Osteocyte (in vitro differentiated cells): ENCODE measurements at places on chromosomes 2 and 18. TPM values are rescaled to one million over a fixed set of nuclear protein-coding genes. Genes with fewer than 3 reads are reported as not detected.

Gene IL36G
- total RNA-seq: not detected in 2 replicates

Gene ERMN
- total RNA-seq: not detected in 2 replicates

Gene SKOR2
- total RNA-seq: not detected in 2 replicates

Gene ERBB4
- total RNA-seq: 2.5 and 2.8 TPM in 2 replicates

Gene SERPINB13
- total RNA-seq: not detected in 2 replicates

Gene GKN2
- not detected in 2 replicates for total RNA-seq

DNA sequence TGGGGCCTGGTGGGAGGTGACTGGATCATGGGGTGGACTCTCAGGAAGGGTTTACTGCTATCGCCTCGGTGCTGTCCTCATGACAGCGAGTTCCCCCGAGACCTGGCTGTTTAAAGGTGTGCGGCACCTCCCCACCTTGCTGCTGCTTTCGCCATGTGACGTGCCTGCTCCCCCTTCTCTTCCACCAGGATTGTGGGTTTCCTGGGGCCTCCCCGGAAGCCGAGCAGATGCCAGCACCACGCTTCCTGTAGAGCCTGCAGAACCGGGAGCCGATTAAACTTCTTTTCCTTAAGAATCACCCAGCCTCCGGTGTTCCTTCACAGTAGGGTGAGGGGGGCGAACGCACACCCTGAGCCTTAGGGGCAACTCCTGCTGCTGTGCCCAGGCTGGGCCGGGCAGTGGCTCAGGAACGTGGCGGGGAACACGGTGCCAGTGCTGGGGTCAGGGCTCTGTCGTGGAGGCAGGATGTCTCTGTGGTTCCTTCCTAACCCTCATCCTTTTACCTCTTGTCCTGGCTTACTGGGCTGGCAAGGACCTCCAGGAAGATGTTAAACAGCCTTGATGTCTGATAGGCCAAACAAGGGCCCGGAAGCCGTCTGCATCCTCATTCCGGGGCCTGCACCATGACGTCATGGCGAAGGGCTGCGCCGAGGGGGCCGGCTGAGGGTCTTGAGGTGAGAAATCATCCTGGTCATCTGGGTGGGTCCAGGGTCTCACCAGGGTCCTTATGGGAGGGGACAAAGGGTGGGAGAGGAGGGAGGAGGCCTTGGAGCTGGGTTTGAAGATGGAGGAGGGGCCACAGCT is 12.7 kb downstream of the NEU4 start:
- no peaks in the 10 kb centered on the region for H3K27me3 ChIP-seq
- H3K27ac ChIP-seq: no peak overlapping the region
- H3K36me3 ChIP-seq: no peaks in the 10 kb centered on the region
- no peaks in the 10 kb centered on the region for H3K4me1 ChIP-seq

- no peak overlapping the region for H3K27ac ChIP-seq
- no peaks in the 10 kb centered on the region for H3K36me3 ChIP-seq
- H3K4me1 ChIP-seq: no peaks in the 10 kb centered on the region
Measured at GRCh38 chr2:34853646-34854045, 1254.5 kb upstream of the FAM98A start.

DNA sequence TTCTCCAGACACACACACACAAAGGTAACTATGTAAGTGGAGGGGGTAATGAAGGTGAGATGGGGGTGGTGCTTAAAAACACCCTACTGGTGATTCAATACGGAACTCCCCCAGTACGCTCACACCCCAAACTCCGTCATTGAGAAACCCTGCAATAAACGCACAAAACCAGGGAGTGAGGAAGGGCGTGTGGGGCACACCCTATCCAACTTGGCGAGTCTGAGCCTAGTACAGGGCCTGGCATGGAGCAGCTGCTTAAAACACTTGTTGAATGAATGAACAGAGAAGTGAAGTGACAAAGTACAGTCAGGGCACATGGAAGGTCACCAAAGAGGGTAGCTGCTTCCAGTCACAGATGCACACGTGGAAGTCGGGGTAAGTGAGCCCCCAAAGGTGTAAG is 146.8 kb upstream of the SMAD2 start:
- H3K27ac ChIP-seq: no peak overlapping the region
- peaks cover 24% of the 10 kb centered on the region for H3K27me3 ChIP-seq
- H3K36me3 ChIP-seq: no peaks in the 10 kb centered on the region
- no peak for DNase-seq
- no peak overlapping the region for H3K4me3 ChIP-seq
- H3K4me1 ChIP-seq: peaks cover 16% of the 10 kb centered on the region

- H3K27me3 ChIP-seq: no peaks in the 10 kb centered on the region
- no peak for DNase-seq
- H3K27ac ChIP-seq: peak overlapping the region; percentile 14
- peaks cover 16% of the 10 kb centered on the region for H3K4me1 ChIP-seq
- peaks cover 11% of the 10 kb centered on the region for H3K36me3 ChIP-seq
- no peak overlapping the region for H3K4me3 ChIP-seq
Measured at GRCh38 chr2:191836853-191837769, 9.8 kb downstream of the CAVIN2 start.

DNA sequence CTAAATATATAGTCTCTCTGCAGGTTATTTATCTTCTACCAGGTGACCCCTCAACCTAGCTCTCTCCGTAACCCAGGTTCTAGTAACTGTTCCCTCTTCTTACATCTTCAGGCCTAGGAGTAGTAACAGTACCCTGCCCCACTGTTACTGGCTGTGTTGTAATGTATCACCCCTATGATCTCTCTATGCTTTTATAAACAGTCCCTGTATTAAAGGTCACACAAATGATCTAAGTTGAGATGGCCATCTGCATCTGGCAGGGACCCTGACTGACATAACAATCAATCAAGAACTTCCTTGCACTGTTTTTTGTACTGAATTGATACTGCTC is 219.7 kb upstream of the STK17B start:
- H3K27ac ChIP-seq: no peak overlapping the region
- no peak for DNase-seq
- no peaks in the 10 kb centered on the region for H3K27me3 ChIP-seq
- H3K36me3 ChIP-seq: peaks cover 5% of the 10 kb centered on the region

DNA sequence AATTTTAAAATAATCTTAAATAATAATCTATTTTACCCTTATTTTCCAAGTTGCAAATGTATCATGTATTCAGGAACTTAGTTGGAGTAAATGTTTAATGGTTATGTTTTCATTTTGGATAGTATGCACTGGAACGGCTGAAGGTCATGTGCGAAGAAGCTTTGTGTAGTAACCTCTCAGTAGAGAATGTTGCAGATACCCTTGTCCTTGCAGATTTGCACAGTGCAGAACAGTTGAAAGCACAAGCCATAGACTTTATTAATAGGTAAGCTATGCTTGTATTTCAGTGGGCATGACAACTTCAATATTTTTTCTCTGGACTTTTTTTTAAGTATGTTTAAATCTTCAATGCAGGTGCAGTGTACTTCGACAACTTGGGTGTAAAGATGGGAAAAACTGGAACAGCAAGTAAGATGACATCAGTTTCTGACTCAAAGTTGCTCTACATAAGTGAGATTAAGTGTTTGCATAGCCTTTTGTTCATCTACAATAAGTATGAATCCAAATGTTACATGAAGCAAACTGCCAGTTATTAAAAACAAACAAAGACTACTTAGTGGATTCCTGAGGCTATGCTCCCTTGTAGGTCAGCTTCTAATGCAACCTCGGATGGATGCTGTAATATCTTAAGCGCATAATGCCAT is 63.1 kb downstream of the SPOPL start:
- no peaks in the 10 kb centered on the region for H3K4me1 ChIP-seq
- no peaks in the 10 kb centered on the region for H3K27me3 ChIP-seq
- H3K36me3 ChIP-seq: peaks cover 23% of the 10 kb centered on the region
- no peak for DNase-seq
- H3K27ac ChIP-seq: no peak overlapping the region

- no peaks in the 10 kb centered on the region for H3K36me3 ChIP-seq
- H3K4me3 ChIP-seq: no peak overlapping the region
- peaks cover 20% of the 10 kb centered on the region for H3K4me1 ChIP-seq
- no peak for DNase-seq
- H3K27me3 ChIP-seq: no peaks in the 10 kb centered on the region
- no peak overlapping the region for H3K27ac ChIP-seq
Measured at GRCh38 chr2:60486551-60486950, 66.9 kb downstream of the BCL11A start.

GRCh38 chr18:79367480-79367879 is 28.2 kb upstream of the NFATC1 start:
- H3K27me3 ChIP-seq: no peaks in the 10 kb centered on the region
- peak; percentile 23 for DNase-seq
- H3K36me3 ChIP-seq: peaks cover 15% of the 10 kb centered on the region
- no peak overlapping the region for H3K27ac ChIP-seq

- H3K27ac ChIP-seq: no peak overlapping the region
- H3K36me3 ChIP-seq: peaks cover 2% of the 10 kb centered on the region
- H3K4me1 ChIP-seq: no peaks in the 10 kb centered on the region
- DNase-seq: no peak
- no peak overlapping the region for H3K4me3 ChIP-seq
Measured at GRCh38 chr18:79476918-79477571, 81.3 kb downstream of the NFATC1 start.

DNA sequence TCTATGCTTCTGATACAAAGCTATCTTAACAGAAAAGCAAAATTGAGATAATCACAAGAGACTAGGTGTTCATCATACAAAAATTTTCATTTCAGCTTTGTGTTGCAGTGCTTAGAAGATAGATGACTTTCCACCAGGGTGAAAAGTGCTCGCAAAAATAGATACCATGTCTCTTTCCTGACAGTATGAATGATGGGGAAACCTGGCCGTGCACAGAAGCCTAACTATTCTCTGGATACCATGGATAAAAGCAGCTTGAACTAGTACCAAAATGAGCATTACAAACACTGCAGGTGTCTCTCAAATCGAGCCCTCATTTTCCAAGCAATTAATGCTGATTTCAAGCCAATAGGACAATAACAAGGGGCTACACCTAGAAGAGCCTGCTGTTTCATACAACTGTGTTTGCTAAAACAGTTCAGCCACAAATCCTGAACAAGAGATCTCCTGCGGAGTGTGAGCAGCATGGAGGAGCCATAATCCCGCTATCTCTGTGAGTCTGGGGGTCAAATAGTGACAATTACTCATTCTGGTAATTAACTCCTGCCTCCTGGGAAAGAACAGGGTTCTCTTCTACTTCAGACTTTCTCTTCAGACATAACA is 507.6 kb downstream of the PID1 start:
- DNase-seq: no peak
- peaks cover 6% of the 10 kb centered on the region for H3K4me1 ChIP-seq
- H3K27me3 ChIP-seq: no peaks in the 10 kb centered on the region
- no peaks in the 10 kb centered on the region for H3K36me3 ChIP-seq
- H3K27ac ChIP-seq: no peak overlapping the region

DNA sequence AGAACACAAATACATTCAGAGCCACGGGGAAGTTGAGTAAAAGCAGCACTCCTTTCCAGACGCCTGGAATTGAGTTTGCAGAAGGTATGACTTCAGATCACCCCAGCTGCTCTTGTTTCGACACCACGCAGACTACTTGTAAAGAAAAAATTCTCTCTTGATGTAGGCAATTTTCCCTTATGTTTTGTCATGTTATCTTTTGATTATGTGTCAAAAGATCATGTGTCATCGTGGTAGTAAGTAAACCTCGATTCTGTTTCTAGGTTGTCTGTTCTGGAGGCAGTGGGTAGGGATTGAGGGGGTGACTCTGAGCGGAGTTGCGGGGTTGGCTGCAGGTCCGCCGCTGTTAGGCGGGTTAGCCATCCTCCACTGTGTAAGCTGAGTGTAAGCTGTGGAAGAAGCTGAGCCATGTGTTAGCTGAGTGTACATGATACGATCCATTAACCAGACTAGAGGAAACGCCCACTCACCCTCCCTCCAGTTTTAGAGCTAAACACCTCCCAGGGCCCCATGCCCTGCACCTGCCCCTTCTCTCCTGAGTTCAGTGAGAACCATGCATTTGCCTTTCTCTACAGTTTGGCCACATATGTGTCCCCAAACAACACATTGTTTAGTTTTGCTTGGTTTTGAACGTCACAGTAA is 181.8 kb downstream of the SNTG2 start:
- H3K4me1 ChIP-seq: no peaks in the 10 kb centered on the region
- no peak for DNase-seq
- H3K4me3 ChIP-seq: no peak overlapping the region
- H3K27me3 ChIP-seq: no peaks in the 10 kb centered on the region

GRCh38 chr18:13455471-13455870 is 236.9 kb downstream of the LDLRAD4 start:
- no peaks in the 10 kb centered on the region for H3K36me3 ChIP-seq
- no peak for DNase-seq
- no peak overlapping the region for H3K27ac ChIP-seq
- peaks cover 22% of the 10 kb centered on the region for H3K4me1 ChIP-seq
- no peak overlapping the region for H3K4me3 ChIP-seq

DNA sequence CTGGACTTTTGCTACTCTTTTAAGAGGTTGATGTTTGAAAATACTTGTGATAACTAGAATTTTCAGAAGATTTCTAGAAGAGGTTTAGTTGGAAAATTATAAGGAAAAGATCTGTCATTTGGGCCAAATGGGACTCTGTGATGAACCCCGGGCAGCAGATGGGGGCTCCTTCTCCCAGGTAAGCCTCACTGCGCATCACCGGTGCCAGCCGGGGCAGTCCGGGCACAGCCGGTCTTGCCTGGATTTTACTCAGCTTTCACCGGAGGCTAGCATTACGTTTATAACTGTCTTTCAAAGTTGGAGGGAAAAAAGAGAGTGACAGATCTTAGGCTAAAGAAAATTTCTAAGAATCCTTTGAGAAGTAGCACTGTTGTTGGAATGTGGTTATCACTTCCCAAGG is 97.4 kb upstream of the B3GNT7 start:
- peaks cover 58% of the 10 kb centered on the region for H3K36me3 ChIP-seq
- no peak overlapping the region for H3K27ac ChIP-seq
- H3K4me3 ChIP-seq: no peak overlapping the region
- peaks cover 27% of the 10 kb centered on the region for H3K4me1 ChIP-seq
- no peaks in the 10 kb centered on the region for H3K27me3 ChIP-seq

DNA sequence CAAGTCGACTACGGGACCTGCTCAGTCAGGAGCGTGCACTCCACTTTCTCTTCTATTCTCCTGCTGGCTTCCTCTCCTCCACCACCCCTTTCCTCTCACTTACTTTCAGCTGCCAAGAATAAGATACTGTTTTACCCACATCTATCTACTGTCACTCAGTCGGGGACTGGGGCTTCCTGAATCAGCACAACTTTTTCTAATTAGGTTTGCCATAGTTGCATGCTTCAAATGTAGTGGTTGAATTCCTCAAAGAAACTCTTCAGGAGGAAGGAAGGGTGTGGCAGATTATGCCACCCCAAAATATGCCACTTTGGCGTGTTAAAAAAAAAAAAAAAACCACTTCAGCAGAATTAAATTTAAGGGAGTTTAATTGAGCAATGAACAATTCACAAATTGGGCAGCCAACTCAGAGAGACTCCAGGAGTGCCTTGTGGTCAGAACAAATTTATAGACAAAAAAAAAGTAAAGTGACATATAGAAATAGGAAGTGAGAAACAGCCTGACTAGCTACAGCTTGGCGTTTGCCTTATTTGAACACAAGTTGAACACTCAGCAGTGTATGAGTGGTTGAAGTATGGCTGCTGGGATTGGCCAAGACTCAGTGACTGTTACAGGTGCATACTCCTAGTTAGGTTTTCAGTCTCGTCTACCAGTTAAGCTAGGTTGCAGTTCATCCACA is 32.5 kb upstream of the RMDN2 start:
- peaks cover 44% of the 10 kb centered on the region for H3K4me1 ChIP-seq
- no peak for DNase-seq
- peaks cover 7% of the 10 kb centered on the region for H3K27me3 ChIP-seq
